ENCODE measurements at places on chromosomes 13 and 19.
A peak's percentile ranks its signal among the peaks of the same experiment; 100 is the strongest.

DNA sequence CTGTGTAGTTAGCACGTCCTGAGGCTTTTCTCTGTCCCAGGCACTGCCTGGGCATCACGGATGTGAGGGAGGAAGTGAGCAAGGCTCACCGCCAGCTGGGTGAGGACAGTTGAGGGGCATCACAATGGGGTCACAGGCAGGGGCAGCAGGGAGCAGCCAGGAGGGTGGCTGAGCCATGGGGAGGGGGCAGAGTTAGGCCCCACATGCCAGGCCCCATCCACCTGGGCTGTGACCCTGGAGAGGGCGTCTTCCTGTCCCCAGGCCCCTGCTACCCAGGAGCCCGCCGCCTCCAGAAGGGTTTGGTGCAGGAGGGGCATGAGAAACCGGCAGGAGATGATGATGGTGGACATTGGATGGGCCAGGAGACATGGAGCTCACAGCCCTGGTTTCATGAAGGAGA lies 56.8 kb upstream of the F7 start:
- DNase-seq: no peak

DNA sequence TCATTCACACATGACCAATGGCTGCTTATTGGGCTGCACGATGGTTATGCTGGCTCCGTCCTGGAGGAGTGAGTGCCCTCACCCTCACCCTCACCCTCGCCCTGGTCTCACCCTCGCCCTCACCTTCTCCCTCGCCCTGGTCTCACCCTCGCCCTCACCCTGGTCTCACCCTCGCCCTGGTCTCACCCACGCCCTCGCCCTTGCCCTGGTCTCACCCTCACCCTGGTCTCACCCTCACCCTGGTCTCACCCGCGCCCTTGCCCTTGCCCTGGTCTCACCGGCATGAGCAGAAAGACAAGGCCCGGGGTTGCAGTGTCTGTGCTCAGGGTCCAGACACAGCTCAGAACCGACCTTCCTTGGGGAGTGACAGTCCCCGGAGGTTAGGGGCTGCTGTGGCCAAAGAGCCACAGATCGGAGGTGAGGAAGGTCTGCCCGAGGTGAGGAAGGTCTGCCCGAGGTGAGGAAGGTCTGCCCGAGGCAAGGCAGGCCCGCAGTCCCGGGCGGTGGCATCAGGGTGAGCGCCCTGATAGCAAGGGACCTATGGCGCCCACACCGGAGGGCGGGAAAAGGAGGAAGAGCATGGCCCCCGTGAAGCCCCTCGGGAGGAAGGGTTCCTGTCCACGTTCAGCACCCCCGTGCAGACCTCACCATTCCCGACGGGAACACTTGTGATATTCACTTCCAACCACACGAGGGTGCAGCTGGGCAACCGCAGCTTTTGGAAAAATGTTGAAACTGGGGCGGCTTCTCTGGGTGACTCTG lies 65.6 kb downstream of the MCF2L start:
- no peak for DNase-seq

GRCh38 chr13:77902319-77902963 lies 16.2 kb downstream of the EDNRB start:
- DNase-seq: no peak

DNA sequence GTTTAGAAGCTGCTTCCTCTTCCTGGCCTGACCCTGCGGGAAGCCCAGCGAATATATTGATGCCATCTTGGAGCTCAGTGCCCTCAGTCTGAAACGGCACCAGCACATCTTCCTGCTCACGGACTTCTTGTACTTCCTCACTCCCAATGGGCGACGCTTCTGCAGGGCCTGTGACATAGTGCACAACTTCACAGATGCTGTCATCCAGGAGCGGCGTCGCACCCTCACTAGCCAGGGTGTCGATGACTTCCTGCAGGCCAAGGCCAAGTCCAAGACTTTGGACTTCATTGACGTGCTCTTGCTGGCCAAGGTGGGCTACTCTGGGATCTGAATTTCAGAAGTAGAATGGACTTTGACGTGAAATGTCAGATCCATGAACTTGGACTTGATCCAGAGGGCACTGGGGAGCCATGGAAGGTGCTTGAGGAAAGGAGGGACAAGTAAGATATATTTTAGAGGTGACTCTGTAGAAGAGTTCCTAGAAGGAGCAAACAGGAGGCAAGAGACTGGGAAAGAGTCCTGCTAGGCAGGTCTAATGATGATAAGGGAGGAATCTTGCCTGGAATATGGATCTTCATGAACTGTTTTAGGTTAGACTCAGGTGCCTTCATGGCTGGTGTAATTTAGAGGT lies 38.4 kb upstream of the CYP4F8 start:
- DNase-seq: no peak

DNA sequence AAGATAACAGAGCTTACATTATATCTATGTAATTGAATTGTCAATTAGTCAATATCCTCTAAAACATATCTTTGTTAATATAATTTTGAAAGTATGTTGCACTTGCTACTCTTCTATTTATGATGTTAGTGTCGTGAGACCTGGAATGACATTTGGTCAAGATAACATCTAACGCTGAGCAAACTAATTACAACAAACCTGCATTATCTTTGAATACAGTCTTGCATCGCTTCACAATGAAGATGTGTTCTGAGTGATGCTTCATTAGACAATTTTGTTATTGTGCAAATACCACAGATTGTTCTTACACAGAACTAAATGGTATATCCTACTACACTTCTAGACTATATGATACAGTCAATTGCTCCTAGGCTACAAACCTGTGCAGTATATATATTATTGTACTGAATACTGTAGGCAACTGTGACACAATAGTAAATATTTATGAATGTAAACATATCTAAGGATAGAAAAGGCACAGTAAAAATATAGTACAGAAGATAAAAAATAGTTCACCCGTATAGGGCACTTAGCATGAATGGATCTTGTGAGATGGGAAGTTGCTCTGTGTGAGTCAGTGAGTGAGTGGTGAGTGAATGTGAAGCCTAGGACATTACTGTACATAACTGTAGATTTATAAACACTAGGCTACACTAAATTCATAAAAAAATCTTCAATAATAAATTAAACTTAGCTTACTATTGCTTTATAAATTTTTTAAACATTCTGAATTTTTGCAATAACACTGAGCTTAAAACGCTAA lies 1773.8 kb downstream of the PCDH9 start:
- no peak for DNase-seq

DNA sequence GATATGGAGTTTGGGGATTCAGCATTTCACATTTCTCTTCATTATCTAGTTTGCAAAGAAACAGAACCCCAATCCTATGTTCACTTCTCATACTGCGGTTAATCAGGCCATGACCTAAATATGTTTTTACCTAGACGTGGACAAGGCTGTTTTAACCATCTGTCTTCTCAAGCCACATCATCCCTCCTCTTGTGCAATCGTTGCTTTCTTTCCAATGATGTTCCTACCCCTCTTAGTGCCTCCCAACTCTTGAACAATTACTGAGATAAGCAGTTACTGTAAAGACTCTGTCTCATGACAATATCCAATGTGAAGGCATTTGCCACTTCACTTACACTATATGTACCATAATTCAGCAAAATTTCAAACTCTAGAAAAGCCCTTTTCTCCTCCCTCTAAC lies 406.2 kb downstream of the LIG4 start:
- DNase-seq: no peak

DNA sequence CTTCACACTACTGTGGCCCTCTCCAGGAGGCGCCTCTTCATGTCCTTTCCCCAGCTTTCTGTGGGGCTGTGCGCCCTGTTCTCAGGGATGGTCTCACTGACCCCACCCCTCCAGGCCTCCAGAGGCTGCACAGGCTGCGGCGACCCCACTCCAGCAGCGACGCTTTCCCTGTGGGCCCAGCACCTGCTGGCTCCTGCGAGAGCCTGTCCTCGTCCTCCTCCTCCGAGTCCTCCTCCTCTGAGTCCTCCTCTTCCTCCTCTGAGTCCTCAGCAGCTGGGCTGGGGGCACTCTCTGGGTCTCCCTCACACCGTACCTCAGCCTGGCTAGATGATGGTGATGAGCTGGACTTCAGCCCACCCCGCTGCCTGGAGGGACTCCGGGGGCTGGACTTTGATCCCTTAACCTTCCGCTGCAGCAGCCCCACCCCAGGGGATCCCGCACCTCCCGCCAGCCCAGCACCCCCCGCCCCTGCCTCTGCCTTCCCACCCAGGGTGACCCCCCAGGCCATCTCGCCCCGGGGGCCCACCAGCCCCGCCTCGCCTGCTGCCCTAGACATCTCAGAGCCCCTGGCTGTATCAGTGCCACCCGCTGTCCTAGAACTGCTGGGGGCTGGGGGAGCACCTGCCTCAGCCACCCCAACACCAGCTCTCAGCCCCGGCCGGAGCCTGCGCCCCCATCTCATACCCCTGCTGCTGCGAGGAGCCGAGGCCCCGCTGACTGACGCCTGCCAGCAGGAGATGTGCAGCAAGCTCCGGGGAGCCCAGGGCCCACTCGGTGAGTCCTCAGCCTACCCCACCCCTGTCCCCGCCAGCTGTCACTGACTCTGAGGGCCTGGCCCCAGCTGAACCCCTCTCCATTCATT lies 11.2 kb downstream of the ARHGAP33 start:
- DNase-seq: no peak

DNA sequence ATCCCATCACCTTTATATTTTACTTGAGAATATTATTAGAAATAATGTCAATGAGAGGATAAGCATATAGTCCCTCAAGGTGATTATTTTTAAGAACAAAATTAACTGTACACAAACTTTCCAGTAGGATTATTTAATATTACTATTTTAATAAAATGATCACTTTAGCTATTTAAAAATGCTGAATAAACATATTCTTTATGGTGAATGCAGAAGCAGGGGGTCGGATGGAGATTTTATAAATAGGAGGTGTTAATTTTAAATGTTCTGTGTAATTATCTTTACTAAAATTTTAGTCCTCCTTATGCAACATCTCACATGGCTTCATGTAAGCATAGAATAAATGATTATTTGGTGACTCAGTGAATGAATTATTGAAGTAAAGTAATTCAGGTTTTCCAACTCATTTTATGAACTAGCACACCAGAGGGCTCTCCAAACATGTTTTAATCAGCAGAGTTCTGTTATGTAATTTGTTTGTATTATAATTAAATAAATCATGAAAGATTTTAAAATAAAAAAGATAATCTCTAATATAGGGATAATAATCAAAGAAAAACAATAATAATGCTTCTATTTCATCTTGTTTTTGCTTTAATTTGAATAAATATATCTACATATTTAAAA lies 1635.2 kb downstream of the EFNB2 start:
- DNase-seq: no peak

- DNase-seq: no peak
Observed at GRCh38 chr13:110344320-110344719, 37.2 kb downstream of the COL4A2 start.

DNA sequence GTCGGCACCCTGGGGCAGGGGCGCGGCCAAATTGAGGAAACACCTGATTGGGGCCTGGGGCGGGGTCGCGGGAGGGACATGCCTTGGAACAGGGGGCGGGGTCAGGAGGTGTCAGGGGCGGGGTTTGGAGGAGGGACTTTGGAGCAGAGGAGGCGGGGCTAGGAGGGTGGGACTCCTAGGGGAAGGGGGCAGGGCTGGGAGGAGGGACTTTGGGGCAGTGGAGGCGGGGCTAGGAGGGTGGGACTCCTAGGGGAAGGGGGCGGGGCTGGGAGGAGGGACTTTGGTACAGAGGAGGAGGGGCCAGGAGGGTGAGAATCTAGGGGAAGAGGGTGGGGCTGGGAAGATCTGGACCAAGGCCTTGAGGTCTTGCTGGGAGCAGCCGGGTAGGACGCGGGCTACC lies 21.9 kb downstream of the GRIN2D start:
- no peak for DNase-seq

DNA sequence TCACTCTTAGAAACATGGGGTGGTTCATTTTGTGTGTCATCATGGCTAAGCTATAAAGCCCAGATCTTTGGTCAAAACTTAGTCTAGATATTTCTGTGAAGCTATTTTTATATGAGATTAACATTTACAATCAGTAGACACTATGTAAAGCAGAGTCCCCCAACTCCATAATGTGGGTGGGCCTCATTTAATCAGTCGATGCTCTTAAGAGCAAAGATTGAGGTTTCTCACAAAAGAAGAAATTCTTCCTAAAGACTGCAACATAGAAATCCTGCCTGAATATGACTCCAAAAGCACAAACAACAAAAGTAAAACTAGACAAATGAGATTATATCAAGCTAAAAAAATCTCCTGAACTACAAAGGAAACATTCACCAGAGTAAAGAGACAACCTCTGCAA lies 642.2 kb downstream of the DIAPH3 start:
- DNase-seq: no peak

GRCh38 chr13:40408602-40409001 lies 257.8 kb downstream of the FOXO1 start:
- DNase-seq: peak; percentile 30

DNA sequence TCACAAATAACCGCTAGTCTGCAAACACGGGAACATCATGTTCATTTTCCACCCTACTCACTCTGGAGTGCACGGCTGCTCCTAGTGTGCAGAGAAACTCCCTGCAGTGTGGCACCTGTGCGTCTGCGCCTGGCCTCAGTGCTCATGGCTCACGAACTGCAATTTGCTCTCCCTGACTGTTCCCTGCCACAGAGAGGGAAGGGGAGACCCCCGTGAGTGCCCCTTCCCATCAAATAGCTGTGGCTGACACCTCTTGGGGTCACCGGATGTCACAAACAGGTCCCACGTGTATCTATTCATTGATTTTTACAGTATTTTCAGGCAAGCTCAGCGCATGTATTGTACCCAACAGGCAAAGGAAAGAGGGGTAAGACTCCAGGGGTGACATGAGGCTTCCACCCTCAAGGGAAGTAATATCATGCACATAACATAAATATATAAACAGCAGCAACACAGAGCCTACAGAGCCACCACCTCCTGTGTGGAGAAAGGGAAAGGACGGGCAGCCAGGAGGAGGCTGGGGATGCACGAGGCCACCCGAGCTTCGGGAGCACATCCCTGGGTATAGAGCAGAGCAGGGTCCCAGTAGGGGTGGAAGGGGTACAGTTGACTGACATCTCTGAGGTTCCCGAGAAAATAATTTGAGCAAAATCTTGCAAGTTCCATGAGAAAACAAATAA lies 140.3 kb upstream of the SOX1 start:
- no peak for DNase-seq

DNA sequence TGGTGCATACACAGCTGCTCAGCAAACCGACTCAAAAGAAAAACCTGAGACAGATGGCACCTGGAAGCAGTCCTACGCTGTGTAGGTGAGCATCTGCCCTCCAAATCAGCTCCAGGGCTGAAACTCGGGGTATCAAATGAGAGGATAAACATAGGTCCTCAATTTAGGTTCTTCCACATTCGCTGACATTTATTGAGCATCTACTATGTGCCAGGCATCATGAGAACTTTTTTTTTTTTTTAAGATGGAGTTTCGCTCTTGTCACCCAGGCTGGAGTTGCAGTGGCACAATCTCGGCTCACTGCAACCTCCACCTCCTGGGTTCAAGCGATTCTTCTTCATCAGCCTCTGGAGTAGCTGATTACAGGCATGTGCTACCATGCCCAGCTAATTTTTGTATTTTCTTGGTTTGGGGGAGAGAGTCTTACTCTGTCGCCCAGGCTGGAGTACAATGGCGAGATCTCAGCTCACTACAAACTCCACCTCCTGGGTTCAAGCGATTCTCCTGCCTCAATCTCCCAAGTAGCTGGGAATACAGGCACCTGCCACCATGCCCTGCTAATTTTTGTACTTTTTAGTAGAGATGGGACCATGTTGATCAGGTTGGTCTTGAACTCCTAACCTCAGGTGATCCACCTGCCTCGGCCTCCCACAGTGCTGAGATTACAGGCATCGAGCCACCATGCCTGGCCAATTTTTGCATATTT lies 13.4 kb downstream of the QPCTL start:
- no peak for DNase-seq

GRCh38 chr13:46572752-46573431 lies 19.9 kb downstream of the LRCH1 start:
- no peak for DNase-seq

GRCh38 chr13:96072392-96072791 lies 17.5 kb upstream of the HS6ST3 start:
- no peak for DNase-seq

- DNase-seq: no peak
Observed at GRCh38 chr13:61466280-61466679, 50.6 kb upstream of the PCDH20 start.
